ENCODE measurements at places on chromosomes 7 and 10. TPM values are rescaled to one million over a fixed set of nuclear protein-coding genes. Genes with fewer than 3 reads are reported as not detected.

SPDYE2 gene
- total RNA-seq = not detected

CACNA2D1 gene
- not detected for total RNA-seq

CPVL gene
- 30.7 TPM for total RNA-seq

TAS2R41 gene
- total RNA-seq = not detected

ANKRD22 gene
- total RNA-seq = not detected

PAOX gene
- 0.52 TPM for total RNA-seq

KLF14 gene
- not detected for total RNA-seq

PHKG1 gene
- total RNA-seq = 0.44 TPM

ITPRID1 gene
- not detected for total RNA-seq

GSTO2 gene
- total RNA-seq = 3.4 TPM

THSD7A gene
- total RNA-seq = 0.07 TPM

LUC7L2 gene
- total RNA-seq = 50.7 TPM

KEL gene
- not detected for total RNA-seq

ADCY1 gene
- total RNA-seq = 0.80 TPM

OLAH gene
- total RNA-seq = not detected

AGAP5 gene
- 5.3 TPM for total RNA-seq

CTAGE4 gene
- not detected for total RNA-seq

NKX2-3 gene
- total RNA-seq = not detected

CRHR2 gene
- total RNA-seq = not detected

BAMBI gene
- 13.2 TPM for total RNA-seq

PRKCQ gene
- 0.60 TPM for total RNA-seq

EN2 gene
- not detected for total RNA-seq

TWIST1 gene
- not detected for total RNA-seq

EVX1 gene
- not detected for total RNA-seq

SFTPD gene
- not detected for total RNA-seq

IFIT1B gene
- total RNA-seq = not detected

Measured in HepG2 (cell line).